ENCODE measurements at places on chromosomes 7 and 10.

GRCh38 chr10:12091421-12091820 is 22.7 kb downstream of the DHTKD1 start:
- DNase-seq: no peak

DNA sequence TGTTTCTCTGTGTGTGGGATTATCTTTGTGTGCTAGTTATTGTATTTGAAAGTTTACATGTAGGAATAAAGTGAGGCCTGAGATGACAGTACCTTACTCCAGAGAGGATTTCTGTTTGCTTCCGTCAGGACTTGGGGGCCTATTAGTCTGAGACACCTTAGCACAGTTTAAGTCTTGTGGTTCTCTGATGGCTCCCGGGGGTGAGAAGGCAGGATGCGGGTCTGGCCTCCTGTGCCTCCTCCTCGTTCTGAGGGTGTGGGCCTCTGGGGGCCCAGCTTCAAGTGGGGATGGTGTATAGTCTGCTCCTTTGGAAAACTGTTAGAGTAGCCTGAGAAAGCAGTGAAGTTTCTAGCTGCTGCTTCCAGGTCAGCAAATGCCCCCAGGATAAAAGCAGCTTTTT is 12.4 kb downstream of the MTURN start:
- DNase-seq: no peak

- no peak for DNase-seq
Measured at GRCh38 chr7:123241809-123242208, 42.0 kb upstream of the SLC13A1 start.

GRCh38 chr10:72277340-72277995 is 3.7 kb downstream of the DDIT4 start:
- DNase-seq: no peak

- no peak for DNase-seq
Measured at GRCh38 chr10:78231939-78232338, 198.3 kb downstream of the RPS24 start.

GRCh38 chr7:110780712-110781111 is 310.2 kb upstream of the LRRN3 start:
- DNase-seq: no peak

DNA sequence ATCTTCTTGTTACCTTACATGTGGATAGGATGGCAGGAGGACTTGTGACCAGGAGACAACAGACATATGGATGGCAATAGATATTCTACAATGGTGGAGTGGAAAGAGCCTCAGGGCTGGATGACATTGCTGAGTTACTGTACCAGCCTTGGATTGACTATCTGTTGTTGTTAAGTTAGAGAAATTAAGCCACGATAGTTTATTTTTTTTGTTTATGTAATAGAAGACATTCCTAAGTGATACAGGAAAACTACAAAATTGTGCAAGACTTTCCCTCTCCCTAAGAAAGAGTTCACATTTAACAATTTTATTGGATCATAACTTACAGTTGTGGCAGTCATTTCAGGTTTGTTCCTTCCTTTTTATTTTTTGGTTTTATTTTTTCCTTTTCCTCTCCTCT is 230.7 kb upstream of the CACNA2D1 start:
- DNase-seq: no peak

GRCh38 chr10:93938140-93938539 is 44.4 kb downstream of the SLC35G1 start:
- DNase-seq: no peak

GRCh38 chr10:80356563-80356988 is at the start of the genes DYDC1 and DYDC2:
TSS of gene DYDC1 (minus strand) at chr10:80356755. CDS start at chr10:80352601, 4,154 bp downstream.
TSS of gene DYDC2 (plus strand) at chr10:80356781. CDS start at chr10:80362444, 5,663 bp downstream.
- peak; percentile 36 for DNase-seq

DNA sequence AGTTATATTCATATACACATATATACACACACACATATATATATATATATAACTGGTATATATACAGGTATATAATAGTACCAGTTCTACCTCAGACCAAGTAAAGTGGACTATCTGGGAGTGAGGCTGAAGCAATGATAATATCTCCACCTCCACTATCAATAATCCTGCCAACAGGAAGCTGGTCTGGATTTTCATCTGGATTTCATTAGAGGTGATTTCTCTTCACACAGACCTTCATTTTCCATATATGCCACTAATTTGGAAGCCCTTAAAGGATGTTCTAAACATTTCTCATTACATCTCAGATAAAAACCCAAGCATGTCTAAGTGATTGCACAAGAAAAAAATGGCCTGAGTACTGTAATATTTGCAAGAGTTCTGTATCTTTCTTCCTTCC is 1.7 kb upstream of the SLC35B4 start:
- no peak for DNase-seq

DNA sequence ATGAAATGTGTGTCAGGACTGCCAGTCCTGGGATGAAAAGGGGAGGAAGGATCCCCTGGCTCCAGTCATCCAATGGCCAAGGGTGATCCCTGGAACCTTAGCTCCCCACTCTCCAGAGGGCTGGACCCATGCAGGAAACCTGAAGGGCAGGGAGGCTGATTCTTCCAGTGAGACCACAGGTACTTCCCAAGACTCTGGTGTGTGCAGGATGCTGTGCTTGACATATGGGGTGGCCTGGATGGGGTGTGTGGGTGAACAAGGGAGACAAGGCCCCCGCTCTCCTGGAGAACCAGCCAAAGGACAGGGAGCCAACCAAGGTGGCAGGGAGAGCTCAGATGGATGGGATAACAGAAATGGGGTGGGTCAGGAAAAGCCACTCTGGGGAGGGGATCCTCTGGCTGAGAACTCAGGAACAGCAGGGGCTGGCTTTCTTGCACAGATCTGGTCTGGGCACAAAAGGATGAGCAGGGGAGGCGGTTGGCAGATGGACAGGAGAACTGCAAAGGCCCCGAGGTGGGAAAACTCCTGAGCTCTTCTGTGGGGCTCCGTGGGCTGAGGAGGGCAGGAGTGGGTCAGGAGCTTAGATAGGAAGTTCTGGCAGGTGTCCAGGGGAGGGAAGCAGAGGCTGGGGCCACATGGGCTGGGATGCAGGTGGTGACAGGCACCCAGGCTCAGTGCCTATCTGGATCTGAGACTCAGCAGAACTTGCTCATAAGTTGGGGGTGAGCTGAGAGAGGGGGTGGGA is 100.6 kb downstream of the ARHGAP22 start:
- DNase-seq: no peak

- no peak for DNase-seq
Measured at GRCh38 chr10:103564776-103565520, 71.4 kb downstream of the NEURL1 start.

GRCh38 chr7:36653008-36653662 is 71.2 kb downstream of the AOAH start:
- DNase-seq: no peak

DNA sequence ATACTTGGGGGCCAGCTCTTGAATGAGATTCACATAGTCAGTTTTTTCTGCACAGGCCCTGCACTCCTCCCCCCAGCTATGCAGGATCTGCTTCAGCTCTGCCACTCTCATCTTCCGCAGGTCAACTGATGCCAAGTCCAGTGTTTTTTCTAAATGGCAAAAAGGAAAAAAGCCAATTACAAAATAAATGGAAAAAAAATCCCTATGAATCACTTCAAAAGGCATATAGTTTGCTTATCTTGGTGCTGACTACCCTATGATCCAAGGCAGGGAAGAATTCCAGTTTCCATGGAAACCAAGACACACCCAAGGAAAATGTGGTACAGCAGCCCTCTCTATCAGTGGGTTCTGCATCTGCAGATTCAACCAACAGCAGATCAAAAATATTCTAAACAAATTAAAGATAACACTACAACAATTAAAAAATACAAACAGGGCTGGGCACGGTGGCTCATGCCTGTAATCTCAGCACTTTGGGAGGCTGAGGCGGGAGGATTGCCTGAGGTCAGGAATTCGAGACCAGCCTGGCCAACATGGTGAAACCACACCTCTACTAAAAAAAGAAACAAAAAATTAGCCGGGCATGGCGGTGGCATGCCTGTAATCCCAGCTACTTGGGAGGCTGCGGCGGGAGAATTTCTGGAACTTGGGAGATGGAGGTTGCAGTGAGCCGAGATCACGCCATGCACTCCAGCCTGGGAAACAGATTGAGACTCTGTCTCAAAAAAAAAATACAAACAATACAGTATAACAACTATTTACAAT is 17.6 kb downstream of the CDNF start:
- no peak for DNase-seq

DNA sequence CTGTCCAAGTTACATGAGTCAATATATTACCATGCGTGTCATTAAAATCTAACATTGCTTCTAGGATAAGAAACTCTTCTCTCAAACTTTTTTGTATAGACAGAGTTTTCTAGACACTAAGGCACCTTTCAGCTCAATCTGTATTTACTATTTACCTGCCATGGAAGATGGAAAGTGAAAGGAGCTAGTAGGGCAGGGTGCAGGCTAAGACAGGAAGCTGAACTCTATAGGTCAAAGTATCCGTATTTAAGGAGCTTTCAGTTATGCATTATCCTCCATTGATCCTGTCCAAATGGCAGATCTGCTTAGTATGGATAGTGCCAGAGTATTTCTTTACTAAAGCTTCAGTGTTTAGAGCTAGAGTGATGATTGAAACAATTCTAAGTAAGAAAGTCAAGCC is 612.8 kb downstream of the IPMK start:
- DNase-seq: no peak

DNA sequence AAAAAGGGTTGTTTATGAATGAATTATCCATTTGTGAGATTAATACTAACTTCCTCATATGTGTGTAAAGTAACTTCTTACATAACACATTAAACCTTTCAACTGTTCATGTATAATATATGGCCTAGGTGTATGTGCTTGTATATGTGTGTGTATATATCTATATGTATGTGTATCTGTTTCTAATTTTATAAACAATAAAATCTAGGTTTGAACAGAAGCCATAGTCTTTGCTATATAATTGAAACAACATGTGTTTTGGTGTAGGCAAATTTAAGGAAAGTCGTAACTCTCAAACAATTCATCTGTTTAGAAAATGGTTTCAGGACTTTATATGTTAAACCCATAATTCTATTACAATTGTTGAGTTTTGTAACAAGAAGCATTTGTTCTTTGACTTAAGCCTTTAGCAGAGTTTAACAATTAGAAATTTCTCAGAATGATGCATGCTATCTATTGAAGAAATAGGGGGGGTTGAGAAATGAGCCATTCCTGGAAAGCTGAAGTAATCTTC is 103.3 kb downstream of the BBS9 start:
- no peak for DNase-seq

GRCh38 chr10:121078672-121079102 is 227.5 kb downstream of the WDR11 start:
- DNase-seq: no peak

GRCh38 chr10:47366731-47367460 is 17.2 kb downstream of the ZNF488 start:
- DNase-seq: no peak

- DNase-seq: no peak
Measured at GRCh38 chr7:70778585-70778984, 353.4 kb upstream of the GALNT17 start.

DNA sequence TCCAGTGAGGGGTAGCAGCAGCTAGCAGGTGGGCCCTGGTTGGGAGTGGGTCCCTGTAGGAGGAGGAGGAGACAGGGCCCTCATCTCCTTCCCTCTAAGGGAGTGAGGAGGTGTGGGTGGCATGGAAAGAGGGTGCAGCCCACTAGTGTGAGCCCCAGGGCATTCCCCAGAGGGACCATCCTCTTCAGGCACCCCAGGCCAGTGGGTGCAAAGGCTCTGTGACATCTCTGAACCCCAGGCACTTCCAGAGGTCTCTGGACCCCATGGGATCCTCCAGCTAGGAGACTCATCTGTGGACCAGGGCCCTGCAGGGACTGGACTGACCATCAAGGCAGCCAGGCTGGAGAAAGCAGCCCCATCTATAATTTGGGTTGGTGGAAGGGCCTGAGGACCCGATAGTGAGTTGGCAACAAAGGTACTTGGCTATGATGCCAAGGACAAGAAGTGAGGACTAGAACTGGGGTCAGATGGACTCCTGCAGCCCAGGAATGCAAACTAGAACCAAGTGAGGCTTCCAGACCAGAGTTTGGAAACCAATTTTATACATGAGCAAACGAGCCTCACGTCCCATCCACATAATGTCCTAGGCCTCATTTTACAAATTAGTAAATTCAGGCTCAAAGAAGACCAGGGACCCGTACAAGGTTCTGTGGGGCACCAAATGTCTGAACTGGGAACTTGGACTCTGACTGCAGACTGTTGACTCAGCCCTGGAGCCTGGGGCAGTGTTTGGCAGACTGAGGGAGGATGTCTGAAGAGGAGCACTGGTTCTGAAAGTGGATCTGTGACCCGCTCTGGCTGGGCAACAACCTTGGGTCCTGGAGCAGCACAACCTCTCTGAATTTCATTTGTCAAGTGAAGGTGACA is 1.4 kb upstream of the VSTM4 start:
- DNase-seq: no peak

- no peak for DNase-seq
Measured at GRCh38 chr10:35564341-35564968, 40.7 kb upstream of the GJD4 start.

- no peak for DNase-seq
Measured at GRCh38 chr10:129709627-129710509, 242.8 kb downstream of the MGMT start.

GRCh38 chr7:151849008-151849878 is 27.7 kb downstream of the PRKAG2 start:
- no peak for DNase-seq

- DNase-seq: no peak
Measured at GRCh38 chr7:88396948-88397322, 90.2 kb upstream of the STEAP4 start.

- DNase-seq: no peak
Measured at GRCh38 chr7:39958038-39958437, 8.0 kb downstream of the CDK13 start.

DNA sequence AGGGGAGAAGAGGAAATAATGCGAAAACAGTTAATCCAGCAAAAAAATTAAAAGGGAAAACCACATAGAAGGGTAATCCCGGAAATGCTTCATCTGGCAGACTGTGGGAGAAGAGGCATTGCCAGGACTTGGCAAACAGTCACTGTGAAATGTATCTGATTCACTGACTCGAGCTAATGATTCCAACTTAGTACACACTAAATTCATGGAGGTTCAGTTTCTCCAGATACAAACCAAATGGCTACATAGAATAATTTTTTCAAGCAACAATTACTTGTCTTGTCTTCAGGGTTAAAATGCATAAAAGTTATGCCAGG is 36.4 kb downstream of the GDI2 start:
- DNase-seq: no peak

DNA sequence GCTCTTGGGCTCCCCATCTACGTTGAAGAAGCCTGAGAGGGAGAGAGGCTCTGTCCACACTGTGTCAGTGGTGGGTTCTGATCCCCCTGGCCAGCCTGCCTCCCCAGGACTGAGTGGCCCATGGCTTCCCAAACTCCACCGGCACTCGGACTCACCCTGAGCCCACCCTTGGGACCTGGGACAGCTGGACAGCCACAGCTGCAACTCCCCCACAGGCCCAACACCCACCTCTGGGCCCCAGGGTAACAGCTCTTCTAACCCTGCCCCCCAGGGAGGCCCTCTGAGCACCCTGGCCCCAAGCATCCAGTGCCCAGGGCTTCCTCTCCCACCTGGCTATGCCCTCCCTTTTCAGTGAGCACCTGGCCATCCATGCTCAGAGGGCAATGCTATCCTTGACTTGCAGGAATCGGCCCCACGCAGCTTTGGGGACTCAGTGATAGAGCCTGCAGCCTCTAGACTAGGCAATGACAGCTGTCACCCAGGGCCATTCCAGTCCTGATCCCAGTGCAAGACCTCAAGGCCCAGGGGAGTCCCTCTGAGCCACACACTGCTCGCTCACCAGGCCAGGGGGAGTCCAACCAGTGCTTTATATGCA is 17.9 kb downstream of the OGDHL start:
- DNase-seq: no peak

GRCh38 chr10:30581779-30582380 is 47.7 kb downstream of the LYZL2 start:
- DNase-seq: no peak

GRCh38 chr10:47040681-47041080 is 129.5 kb downstream of the PTPN20 start:
- no peak for DNase-seq

- no peak for DNase-seq
Measured at GRCh38 chr10:70622981-70623844, 20.7 kb upstream of the PRF1 start.
